ENCODE measurements at places on chromosomes 6 and 20.

- DNase-seq = no peak
Measured at GRCh38 chr20:37394543-37395409, 48.8 kb downstream of the SRC start.

GRCh38 chr20:16707674-16708073, 22.2 kb upstream of the SNRPB2 start:
- no peak for DNase-seq

GRCh38 chr20:21510414-21511384, 3.2 kb downstream of the NKX2-2 start:
- no peak for DNase-seq

DNA sequence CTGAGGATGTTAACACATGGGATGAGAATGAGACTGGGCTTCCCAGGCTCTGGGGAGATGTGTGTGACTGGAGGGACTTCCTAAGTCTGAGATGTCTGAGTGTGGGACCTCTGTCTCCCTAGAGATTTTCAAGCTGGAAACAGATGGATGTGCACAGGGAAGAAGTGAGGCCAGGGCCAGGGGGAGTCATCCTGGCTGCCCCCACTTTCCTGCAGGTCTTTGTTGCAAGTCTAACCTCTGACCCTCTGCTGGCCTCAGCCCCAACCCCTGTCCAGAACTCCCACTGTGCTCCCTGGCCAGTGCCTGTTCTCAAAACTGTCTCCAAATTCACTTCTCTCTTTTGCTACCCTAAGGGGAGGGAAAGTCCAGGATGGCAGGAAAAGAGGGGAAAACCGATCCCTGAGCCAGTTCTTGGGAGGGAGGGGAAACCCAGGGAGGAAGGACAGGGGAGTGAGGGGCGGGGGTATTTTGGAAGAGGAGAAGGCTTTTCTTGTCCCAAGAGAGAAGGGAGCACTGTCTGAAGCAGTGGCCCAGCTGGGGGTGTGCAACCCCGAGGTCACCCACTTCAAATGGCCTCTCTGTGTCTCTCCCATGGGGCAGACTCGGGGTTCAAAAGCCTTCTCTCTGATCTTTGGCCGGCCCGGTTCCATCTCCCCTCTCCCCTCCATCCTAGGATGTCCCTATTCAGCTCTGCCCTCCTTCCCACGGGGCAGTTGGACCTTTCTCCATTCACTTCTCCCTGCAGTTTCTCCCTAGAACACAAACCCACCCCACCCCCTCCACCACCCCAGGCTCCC, 3.1 kb downstream of the PPP1R18 start:
- DNase-seq = no peak

DNA sequence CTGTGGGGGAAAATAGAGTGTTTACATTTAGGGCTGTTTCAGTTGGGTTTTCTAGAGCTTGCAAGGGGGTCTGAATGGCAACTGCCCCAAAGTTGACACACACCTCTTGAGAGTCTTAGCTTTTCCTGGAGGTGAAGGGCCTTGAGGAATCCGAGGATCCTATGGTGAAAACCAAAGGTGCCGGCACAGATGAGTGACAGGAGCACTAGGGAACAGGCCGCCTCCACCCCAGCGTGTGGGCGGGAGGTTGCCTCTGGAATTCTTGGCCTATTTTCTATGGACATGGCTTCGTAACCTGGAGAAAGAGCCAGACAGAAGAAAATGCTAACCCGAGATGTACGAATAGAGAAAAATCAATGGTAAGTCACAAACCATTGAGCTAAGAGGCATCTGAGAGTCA, 283.2 kb upstream of the FOXQ1 start:
- DNase-seq = no peak

- no peak for DNase-seq
Measured at GRCh38 chr6:45075246-45075645, 252.9 kb upstream of the RUNX2 start.

GRCh38 chr20:57394121-57395082, 3.2 kb downstream of the RBM38 start:
- no peak for DNase-seq

Measured in activated T-helper 1 cell treated with anti-CD3 and anti-CD28 coated beads, Interleukin-2, amount 50 U/mL, for 16 hours (primary cell).